ENCODE measurements at places on chromosomes 4 and X. TPM values are rescaled to one million over a fixed set of nuclear protein-coding genes. Genes with fewer than 3 reads are reported as not detected.

GRCh38 chr4:171266671-171267070 lies 546.5 kb upstream of the GALNTL6 start:
- H3K4me1 ChIP-seq: no peaks in the 10 kb centered on the region
- H3K4me3 ChIP-seq: no peak overlapping the region
- H3K27me3 ChIP-seq: no peaks in the 10 kb centered on the region

GRCh38 chr4:997375-998071 lies 4.3 kb upstream of the SLC26A1 start:
- peaks cover 27% of the 10 kb centered on the region for H3K27me3 ChIP-seq
- no peak for DNase-seq
- H3K4me1 ChIP-seq: peaks cover 11% of the 10 kb centered on the region
- no peaks in the 10 kb centered on the region for H3K36me3 ChIP-seq
- no peak overlapping the region for H3K27ac ChIP-seq

DNA sequence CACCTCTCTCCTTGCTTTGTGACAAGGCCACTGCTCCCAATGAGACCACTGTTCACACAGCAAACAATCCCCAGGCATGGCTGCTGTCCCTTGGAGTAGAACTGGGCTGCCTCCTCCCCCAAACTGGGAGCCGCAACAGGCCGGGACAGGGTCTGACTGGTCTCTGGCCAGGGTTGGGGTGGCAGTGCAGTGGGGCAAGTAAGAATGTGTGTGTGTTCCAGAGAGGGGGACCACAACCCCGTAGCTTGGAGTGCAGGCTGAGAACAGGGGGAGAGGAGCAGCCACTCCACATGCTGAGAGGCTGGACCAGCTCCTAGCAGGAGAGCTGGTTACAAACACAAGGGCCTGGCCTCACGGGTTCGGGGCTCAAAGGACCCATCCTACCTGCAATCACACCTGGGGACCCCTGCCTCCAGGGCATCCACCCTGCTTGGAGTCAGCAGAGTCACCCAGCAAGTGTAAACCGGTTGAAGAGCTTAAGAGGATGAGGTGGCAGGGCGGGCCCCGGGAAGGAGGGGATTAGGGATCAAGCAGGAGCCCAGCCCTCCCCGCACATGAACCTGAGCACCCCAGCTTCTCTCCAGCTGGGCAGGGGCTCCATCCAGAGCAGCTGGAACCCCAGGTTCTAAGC lies 3.8 kb upstream of the ZNF185 start:
- no peak overlapping the region for H3K27ac ChIP-seq
- H3K36me3 ChIP-seq: no peaks in the 10 kb centered on the region
- H3K4me1 ChIP-seq: no peaks in the 10 kb centered on the region

COL4A6 gene
- not detected for total RNA-seq

ZXDB gene
- 18.0 TPM for total RNA-seq

GRCh38 chr4:74366367-74366911 lies 1.5 kb downstream of the EREG start:
- no peak overlapping the region for H3K27ac ChIP-seq
- H3K4me1 ChIP-seq: peaks cover 12% of the 10 kb centered on the region
- no peaks in the 10 kb centered on the region for H3K36me3 ChIP-seq
- no peak overlapping the region for H3K4me3 ChIP-seq
- no peak for DNase-seq

IBSP gene
- not detected for total RNA-seq

- no peaks in the 10 kb centered on the region for H3K36me3 ChIP-seq
- no peak for DNase-seq
- H3K4me1 ChIP-seq: no peaks in the 10 kb centered on the region
- no peaks in the 10 kb centered on the region for H3K27me3 ChIP-seq
These were observed 39.7 kb downstream of the IGFBP7 start for GRCh38 chr4:57070461-57070860.

GRCh38 chr4:152209772-152210493 lies 326.0 kb downstream of the FBXW7 start:
- H3K36me3 ChIP-seq: no peaks in the 10 kb centered on the region
- no peak for DNase-seq
- no peak overlapping the region for H3K4me3 ChIP-seq
- no peak overlapping the region for H3K27ac ChIP-seq
- no peaks in the 10 kb centered on the region for H3K4me1 ChIP-seq
- no peaks in the 10 kb centered on the region for H3K27me3 ChIP-seq

DNA sequence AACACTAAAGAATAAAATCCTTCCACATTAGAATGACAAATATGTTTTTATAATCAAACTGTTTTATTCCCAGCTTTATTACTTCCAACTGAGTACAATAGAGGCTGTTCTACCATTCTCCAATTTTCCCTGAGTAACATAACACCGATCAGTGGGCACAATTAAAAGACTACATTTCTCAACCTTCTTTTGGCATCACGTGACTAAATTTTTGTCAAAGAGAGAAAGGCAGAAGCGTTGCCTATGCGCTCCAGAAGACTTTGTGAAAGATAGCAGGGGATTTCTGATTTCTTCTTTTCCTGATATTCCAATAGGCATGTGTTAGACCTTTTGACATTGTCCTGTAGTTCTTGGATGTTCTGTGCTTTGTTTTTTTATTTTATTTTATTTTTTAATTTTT lies 1705.6 kb upstream of the PCDH7 start:
- no peaks in the 10 kb centered on the region for H3K27me3 ChIP-seq
- no peak overlapping the region for H3K27ac ChIP-seq
- H3K36me3 ChIP-seq: no peaks in the 10 kb centered on the region
- no peak for DNase-seq

GRCh38 chr4:165621983-165622382 lies 243.2 kb downstream of the CPE start:
- DNase-seq: no peak
- H3K27ac ChIP-seq: no peak overlapping the region
- no peaks in the 10 kb centered on the region for H3K27me3 ChIP-seq
- no peaks in the 10 kb centered on the region for H3K4me1 ChIP-seq
- H3K4me3 ChIP-seq: no peak overlapping the region
- no peaks in the 10 kb centered on the region for H3K36me3 ChIP-seq

CFAP299 gene
- not detected for total RNA-seq

DNA sequence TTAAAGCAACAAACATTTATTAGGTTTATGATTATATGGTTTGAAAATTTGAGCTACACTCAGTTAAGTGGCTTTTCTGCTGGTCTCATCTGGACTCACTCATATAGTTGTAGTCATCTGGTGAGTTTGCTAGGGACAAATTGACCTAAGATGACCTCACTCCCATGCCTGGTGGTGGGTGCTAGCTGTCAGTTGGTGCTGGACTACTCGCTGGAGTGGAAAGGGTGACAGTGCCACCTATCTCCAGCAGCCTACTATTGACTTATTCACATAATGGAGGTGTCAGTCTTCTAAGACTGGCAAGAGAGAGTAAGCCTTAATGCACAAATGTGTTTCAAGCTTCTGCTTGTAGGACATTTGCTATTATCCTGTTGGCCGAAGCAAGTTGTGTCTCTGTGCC lies 88.2 kb downstream of the TASL start:
- H3K27me3 ChIP-seq: no peaks in the 10 kb centered on the region
- H3K4me3 ChIP-seq: no peak overlapping the region
- H3K4me1 ChIP-seq: no peaks in the 10 kb centered on the region
- H3K36me3 ChIP-seq: no peaks in the 10 kb centered on the region
- DNase-seq: peak; percentile 1

HPF1 gene
- 14.6 TPM for total RNA-seq

GRCh38 chr4:109157696-109158095 lies 144.8 kb downstream of the COL25A1 start:
- no peak overlapping the region for H3K4me3 ChIP-seq
- no peak for DNase-seq
- H3K36me3 ChIP-seq: no peaks in the 10 kb centered on the region
- H3K4me1 ChIP-seq: no peaks in the 10 kb centered on the region

- H3K36me3 ChIP-seq: no peaks in the 10 kb centered on the region
- peak overlapping the region; percentile 86 for H3K27ac ChIP-seq
- peak; percentile 38 for DNase-seq
- no peak overlapping the region for H3K4me3 ChIP-seq
These were observed 6.8 kb upstream of the VSIG4 start for GRCh38 chrX:66046612-66047235.

DNA sequence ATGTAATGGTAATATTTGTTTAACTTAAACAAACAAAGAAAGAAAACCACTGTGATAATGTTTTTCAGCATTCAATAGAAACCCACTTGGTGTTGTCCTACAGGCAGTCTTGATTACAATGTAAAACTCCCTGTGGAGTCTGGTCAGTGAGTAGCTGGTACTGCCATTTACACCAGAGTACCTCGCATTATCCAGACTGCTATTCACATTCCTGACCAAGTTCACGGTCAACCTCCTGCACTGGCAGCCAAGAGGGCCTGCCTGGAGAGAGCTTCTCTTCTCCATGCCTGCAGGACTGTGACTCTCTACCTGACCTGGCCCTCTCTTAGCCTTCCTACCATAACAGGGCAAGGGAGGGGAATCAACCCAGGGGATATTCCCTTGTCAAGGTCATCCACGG lies 2.9 kb upstream of the LONRF3 start:
- H3K4me3 ChIP-seq: no peak overlapping the region
- peaks cover 20% of the 10 kb centered on the region for H3K4me1 ChIP-seq
- H3K27ac ChIP-seq: no peak overlapping the region
- H3K27me3 ChIP-seq: peaks cover 8% of the 10 kb centered on the region
- no peak for DNase-seq
